Dorsolateral prefrontal cortex (tissue), 122 donors: ENCODE measurements at places on chromosomes 2 and 18. TPM values are rescaled to one million over a fixed set of nuclear protein-coding genes. Genes with fewer than 3 reads are reported as not detected.

The PROC gene
- total RNA-seq = not detected

- no peak for DNase-seq
Measured at GRCh38 chr2:157124731-157125130, 132.8 kb upstream of the GALNT5 start.

DNA sequence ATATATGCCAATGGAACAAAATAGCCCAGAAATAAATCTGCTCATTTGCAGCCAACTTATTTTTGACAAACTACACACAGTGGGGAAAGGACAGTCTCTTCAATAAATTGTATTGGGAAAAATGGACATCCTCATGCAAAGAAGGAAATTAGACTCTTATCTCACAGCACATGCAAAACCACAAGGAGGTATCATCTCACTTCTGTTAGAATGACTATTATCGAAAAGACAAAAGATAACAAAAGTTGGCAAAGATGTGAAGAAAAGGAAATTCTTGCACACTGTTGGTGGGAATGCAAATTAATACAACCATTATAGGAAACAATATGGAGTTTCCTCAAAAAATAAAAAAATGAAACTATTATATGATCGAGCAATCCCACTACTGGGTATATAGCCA, 16.3 kb upstream of the WDR75 start:
- no peak for DNase-seq

- no peak for DNase-seq
Measured at GRCh38 chr18:58097907-58098166, 53.8 kb downstream of the NEDD4L start.

- DNase-seq = no peak
Measured at GRCh38 chr2:80058562-80058961, 246.0 kb downstream of the LRRTM1 start.

- no peak for DNase-seq
Measured at GRCh38 chr2:200042102-200042735, 86.8 kb downstream of the MAIP1 start.

- no peak for DNase-seq
Measured at GRCh38 chr2:226364217-226364616, 435.4 kb downstream of the IRS1 start.

The CRYBA2 gene
- 0.92 TPM for total RNA-seq
